HFFc6 (cell line): ENCODE measurements at places on chromosomes 1 and 21.

DNA sequence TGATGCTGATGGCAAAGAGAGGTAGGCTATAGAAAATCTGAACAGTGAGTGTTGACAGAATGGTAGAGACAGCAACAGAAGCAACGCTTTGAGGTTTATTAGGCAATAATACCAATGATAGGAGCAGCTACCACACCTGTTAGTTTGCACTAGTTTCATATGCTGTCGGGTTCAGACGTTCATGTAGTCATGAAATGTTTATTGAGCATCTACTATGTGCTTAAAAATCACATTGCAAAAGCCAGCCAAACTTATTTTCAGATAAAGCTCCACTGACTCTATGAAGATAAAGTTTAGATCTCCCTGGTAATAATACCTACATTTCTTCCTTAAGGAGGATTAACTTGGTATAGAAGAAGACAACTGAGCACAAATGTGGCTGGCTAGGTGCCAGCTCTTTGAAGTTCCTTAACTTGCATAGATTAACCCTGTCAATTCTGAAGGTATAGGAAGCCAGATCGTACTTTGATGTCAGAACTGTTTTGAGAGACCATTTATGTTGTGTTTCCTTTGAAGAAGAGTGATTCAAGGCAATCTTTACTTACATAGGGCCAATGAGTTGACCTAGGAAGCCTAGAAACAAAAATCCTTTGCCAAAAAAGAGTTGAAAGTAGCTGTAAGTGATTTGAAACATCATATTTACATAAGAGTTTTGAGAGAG lies 71.5 kb downstream of the DISP1 start:
- DNase-seq, result no peak

DNA sequence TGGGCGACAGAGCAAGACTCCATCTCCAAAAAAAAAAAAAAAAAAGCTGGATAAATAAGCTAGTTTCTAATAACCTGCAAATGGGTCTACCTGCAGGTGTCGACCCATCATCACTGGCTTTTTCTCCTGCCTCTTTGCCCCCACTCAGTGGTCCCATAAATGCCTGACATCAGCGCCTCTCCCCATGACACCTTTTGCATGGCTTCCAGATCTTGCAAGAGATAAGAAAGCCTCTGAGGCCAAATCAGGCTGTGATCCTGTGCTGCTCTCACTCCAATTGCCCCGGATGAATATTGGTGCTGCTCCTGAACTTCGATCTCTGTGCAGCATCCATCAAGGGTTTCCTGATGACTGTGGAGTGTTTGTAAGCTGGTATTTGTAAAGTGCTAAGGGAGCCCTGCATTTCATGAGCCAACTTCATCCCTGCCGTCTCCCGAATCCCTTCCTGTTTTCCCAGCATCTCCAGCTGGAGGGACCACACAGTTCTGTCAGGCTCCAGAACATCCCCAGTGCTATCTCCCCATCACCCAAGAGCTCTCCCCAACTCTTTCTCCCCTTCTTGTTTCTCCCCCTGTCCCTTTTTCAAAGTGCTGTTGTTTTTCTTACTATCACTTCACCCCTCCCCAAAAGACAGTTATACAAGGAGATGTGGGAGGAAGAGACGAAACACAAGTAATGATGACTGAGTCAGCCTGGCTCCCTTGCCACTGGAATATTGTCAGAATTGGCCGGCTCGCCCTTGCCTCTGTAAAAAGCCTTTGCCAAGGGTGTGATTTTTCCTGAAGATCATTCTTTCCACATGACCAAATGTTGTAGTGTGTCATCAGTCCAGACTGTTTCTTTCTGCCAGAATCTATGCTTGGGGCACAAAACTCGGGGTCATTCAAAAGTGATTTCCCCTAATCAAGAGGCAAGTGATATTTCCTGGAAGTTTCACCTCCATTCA lies 2.8 kb upstream of the EFHD2 start:
- peak; percentile 80 for DNase-seq

DNA sequence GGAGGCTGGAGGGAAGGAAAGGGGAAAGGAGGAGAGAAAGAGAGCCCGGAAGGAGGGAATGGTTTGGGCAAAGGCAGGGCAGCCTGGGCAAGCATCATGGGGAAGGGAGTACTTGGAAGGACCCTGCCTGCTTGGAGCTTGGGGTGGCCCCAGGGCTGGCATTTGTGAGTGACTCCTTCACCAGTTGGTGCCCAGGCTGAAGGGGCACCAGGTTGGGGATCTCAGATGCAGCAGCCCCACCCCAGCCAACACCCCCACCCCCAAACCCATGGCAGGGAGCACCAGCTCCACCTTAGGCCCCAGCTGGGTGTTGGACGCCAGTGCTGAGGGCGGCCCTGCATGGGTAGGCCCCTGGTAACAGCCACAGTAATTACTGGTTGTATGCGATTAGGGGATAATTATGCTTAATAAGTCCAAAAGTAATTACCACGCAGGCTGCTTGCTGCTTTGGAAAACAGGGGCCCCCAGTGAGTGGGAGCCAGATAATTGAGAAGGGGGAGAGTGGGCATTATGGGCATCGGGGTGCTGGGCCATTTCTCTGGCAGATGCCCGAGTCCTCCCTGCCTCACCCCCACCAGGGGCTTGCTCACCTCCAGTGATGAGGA lies 78.3 kb downstream of the VWA5B1 start:
- DNase-seq, result no peak

DNA sequence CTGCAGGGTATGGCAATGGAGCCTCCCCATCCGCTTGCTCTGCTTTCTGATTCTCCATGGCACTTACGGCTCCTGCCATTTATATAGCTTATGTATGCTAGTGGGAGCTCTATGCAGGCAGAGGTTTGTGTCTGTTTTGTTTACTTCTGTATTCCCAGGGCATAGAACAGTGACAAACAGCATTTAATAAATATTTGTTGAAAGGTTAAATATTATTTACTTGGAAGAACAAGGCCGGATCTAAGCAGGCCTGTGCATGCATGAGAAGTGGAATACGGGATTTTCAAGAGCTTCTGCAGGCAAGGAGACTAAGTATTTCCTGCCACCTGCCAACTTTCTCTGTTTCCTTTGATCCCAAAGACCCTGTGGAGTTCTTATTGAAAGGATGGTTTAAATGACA lies 90.7 kb downstream of the XCL2 start:
- DNase-seq, result no peak

GRCh38 chr21:16363518-16363917 lies 633.7 kb downstream of the USP25 start:
- DNase-seq, result no peak

- DNase-seq, result no peak
These were observed 494.5 kb upstream of the LRRC7 start for GRCh38 chr1:69073176-69073575.

DNA sequence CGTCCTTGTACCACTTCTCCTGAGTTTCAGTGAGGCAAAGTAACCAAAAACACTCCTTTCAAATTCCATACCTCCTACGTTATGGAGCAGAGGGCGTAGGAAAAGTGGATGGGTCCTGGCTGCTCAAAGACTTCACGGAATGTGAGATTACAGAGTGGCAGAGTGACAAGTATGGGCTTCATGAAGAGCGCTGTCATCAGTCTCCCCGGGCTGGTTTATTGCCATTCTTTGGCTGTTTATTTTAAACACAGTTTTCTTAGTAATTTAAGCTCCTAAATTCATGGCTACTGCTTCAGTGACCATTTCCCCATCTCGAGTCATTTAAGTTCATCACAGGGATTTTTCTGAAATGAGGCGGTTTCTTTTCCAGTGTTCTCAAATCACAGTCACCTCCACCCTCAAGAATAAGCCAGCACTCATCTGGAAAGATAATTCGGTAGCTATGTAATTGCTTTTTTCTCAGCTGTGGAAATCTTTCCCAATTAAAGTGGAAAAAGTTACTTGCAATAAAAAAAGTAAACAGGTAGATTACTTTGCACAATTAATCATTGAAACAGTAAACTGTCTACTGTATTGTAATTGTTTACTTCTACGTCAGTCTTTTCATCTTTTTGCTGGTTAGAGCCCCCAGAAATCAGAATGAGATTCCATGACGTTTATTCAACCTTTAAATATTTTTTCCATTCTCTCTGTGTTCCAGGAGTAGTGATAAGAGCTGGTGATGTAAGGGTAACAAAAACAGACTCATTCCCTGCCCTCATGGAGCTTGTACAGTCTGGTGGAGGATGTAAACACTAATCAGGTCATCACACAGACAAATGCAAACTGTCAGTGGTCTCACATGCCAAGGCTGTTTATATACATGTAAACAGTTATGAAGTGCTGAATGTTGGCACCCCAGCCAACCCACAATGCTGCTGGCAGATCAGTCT lies 3.0 kb upstream of the SMYD2 start:
- DNase-seq, result no peak

- DNase-seq, result no peak
These were observed 116.1 kb downstream of the DMRTB1 start for GRCh38 chr1:53575141-53575954.

- no peak for DNase-seq
These were observed 38.4 kb upstream of the PRDM2 start for GRCh38 chr1:13661539-13661938.

GRCh38 chr1:22527122-22527521 lies 36.2 kb upstream of the EPHA8 start:
- no peak for DNase-seq

DNA sequence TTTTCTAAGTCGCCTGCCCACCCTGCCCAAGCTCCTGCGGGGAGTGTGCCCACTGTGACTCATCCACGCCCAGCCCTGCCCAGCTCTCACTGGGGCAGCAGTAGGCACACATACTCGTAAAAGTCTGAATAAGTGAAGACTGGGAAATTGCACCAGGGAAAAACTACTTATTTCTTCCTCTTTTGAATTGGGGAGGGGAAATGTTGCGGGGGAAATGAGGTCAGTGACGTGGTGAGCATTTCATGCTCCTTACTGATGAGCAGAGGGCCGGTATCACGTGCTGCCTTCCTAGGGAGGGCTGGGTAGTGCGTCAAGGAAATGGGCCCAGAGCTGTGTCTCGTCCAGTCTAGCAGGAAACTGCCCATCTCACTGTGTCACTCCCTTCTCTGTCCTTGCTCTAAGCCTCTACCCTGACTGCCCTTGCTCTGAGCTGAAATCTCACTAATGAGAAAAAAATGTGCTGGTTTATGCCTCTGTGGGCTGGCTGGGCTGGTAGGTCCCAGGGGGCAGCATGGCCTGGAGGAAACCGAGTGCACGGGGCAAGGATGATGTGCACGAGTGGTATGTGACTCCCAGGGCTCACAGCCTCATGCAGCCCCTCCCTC lies 13.5 kb upstream of the TNFRSF1B start:
- peak; percentile 89 for DNase-seq

DNA sequence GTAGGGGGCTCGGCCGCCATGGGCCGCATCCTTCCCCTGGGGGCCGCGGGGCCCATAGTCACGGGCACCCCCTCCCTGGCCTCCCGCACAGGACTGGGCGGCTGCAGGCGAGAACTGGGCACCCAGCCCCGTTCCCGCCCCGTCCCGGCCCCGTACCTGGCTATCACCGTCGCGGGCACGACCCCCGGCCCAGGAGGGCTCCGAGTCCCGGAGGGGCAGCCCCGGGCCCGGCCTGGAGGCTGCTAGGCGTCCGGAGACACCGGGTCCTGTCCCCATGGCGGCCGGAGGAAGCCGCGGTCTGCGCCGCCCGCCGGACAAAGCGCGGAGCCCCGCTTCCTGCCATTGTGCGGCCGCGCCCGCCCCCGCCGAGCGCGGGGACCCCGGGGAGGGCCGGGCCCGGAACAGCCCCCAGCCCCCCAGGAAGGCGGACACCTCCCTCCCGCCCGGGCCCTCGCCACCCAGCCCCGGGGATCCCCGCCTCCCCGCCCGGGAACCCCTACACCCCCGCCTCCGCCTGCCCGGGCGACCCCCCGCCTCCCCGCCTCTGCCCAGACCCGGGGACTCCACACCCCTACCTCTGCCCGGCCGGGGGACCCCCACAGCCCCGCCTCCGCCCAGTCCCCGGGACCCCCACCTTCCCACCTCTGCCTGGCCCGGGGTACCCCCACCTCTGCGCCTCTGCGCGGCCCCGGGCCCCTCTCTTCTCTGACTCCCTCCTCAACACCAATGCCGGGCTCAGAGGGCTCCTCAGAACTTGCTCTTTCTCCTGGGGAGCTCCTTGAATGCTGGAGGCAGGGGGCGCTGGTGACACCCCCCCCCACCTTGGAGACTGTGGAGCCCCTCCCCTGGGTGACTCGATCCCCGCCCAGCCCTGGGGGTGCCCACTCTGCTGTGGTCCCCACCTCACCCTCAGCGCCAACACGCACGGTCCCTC lies 6.0 kb downstream of the PLEKHG5 start:
- no peak for DNase-seq

- DNase-seq, result no peak
These were observed 15.3 kb upstream of the TNFSF4 start for GRCh38 chr1:173222149-173223030.

DNA sequence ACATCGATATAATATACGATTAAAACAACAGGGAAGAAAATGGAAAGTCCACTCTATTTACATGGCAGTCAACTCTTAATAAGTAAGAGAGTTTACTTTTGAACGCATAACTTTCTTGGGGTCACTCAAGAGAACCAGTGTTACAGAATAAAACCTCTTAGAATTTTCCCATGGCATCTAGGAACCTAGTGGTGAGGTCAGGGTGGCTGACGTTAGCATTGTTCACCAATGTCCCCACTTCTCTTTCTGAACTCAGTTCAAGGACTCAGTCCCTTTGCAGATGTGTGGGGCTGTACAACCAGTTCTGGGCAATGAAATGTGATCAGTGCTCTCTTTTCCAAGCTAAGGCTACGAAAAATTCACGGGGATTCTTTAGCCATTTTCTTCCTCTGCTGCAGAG lies 2.6 kb upstream of the RNF2 start:
- no peak for DNase-seq

GRCh38 chr21:16186742-16187141 lies 457.0 kb downstream of the USP25 start:
- no peak for DNase-seq

DNA sequence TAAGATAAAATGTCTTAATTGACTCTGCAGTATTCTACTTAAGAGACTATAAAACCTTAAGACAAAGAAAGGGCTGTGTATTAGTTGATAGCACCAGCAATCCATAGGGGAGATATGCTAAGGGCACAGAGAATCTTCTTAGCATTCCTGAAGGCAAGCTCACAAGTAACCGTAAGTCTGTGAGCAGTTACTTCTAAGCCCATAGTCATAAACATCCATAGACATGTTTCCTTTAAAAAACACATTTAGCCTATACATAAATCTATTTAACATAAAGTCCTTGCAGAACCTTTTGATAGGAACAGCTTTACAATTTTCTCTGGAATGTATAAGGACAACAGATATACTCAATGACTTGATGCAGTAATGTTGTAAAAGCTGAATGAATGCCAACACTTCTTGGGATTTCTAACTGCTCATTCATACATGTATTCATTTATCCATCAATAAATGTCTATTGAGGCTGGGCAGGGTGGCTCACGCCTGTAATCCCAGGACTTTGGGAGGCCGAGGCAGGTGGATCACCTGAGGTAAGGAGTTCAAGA lies 6.3 kb upstream of the ERRFI1 start:
- DNase-seq, result no peak
